NCI-H2081 (cell line): ENCODE measurements at places on chromosomes 7 and 10.

- DNase-seq = peak; percentile 32
Observed at GRCh38 chr10:71569775-71570588, 149.6 kb downstream of the C10orf105 start.

GRCh38 chr7:64463636-64464375 is 99.1 kb downstream of the ZNF680 start:
- no peak for DNase-seq

- DNase-seq = peak; percentile 26
Observed at GRCh38 chr7:22885797-22886261, 63.2 kb upstream of the TOMM7 start.

DNA sequence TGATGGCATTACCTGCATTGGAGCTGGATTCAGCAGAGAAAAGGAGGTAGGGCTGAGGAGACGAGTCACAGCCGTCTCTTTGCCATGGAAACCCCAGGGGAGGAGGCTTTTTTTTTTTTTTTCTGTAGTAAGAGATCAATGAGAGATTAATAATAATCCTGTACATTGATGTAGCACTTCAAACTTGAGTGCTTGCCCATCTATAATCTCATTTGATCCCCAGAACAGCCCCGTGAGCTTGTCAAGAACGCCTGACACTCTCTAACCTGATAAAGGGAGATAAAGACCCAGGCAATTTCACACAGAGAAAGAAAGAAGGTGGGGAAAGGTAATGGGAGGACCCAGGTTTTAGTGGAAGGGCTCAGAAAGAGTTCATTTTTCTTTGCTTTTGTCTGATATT is 195.2 kb upstream of the FOXK1 start:
- no peak for DNase-seq

GRCh38 chr7:157503229-157503628 is 166.4 kb downstream of the DNAJB6 start:
- no peak for DNase-seq

GRCh38 chr7:135653340-135654080 is 8.8 kb upstream of the STMP1 start:
- no peak for DNase-seq

DNA sequence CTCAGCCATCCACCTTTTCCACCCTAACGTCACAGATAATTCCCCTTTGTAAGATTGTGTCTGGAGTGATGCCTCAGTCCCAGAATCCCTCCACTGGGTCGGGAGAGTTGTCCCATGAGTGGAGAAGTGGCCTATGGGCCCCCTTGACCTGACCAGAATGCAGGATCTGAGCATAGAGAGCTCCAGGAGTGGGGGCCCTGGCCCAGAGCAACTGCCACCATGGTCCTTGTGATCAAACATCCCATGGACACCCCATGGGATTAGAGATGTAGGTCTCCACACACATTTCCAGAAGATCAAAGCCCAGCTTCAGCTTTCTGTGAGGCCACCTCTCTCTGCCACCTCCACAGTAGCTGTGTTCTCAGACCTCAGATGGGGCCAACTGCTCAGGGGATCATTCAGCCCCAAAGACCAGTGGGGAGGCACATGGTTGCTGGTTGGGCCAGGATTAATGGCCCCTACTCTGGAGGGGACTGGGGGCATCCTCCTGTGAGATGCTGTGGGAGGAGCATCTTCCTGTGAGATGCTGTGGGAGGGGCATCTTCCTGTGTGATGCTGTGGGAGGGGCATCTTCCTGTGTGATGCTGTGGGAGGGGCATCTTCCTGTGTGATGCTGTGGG is 28.5 kb upstream of the DPYSL4 start:
- no peak for DNase-seq

- no peak for DNase-seq
Observed at GRCh38 chr7:112176241-112176640, 30.0 kb downstream of the DOCK4 start.

GRCh38 chr7:134121632-134122139 is 5.5 kb upstream of the LRGUK start:
- no peak for DNase-seq

DNA sequence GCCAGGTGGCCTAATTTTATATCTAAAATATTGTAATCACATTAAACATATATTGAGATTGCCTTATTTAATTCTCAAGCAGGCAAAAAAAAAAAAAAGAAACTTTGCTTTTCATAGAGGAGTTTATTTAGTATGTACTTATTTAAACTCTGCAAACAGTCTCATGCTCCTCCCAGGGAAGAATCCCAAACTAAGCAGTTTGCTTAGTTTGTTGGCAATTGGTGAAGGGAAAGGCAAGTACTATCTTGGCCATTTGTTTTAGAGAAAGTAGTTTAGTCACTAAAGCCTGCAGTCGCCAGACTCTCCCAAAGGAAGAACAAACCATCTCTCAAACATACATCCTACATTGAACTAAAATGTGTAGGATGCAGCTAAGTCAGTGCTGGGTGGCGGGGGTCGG is 226.8 kb downstream of the CDC14C start:
- no peak for DNase-seq

- DNase-seq = no peak
Observed at GRCh38 chr10:30831426-30831825, 200.2 kb downstream of the ZNF438 start.

DNA sequence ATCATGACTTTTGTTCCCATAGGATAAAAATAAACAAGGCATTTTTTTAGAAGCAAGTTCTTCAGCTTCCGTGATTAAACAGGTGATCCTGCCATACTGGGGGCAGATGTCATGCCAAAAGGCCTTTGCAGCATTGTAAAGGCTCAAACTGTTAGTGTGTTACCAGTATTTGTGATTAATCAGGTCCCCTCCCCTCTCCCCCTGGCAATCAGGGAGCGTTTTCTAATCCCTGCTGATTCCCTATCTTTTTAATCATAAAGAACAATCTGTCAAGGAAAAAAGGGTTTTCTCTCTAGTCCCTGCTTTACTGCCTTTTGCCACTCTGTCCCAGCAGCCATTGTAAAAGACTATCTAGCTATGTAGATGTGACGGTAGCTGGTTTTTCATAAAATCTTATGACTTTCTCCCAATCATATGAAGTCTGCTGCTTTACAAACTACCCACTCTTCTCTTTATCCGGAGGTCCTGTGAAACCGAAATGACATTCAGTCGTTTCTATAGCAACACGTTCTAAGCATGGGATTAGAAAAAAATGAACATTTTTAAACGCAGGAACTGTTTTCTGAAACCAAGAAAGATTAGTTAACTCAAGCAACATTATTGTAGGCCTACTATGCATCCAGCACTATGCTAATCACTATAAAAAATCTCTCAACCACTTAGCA is 210.9 kb downstream of the RNLS start:
- no peak for DNase-seq

DNA sequence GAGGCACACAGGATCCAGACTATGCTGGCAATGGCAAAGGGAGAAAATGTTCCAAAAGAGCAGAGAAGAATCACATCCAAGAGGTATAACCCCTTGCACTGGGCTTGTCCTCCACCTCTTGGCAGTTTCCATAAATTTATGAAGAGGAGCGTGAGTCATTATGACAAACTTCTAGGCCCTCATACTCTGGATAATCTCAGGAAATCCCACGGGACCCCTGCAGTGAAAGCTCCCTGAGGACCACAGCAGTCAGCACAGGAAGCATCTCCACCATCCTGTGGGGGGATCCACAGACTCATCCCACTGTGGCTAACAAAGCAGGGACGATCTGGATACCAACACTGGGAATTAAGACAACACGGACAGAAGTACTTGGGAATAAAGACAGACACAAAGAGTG is 30.3 kb upstream of the GPAM start:
- no peak for DNase-seq

- no peak for DNase-seq
Observed at GRCh38 chr10:104127411-104127810, 5.4 kb downstream of the SFR1 start.

GRCh38 chr7:136079934-136080333 is 102.8 kb upstream of the MTPN start:
- no peak for DNase-seq

GRCh38 chr10:110420401-110421193 is 77.1 kb upstream of the DUSP5 start:
- DNase-seq = no peak

DNA sequence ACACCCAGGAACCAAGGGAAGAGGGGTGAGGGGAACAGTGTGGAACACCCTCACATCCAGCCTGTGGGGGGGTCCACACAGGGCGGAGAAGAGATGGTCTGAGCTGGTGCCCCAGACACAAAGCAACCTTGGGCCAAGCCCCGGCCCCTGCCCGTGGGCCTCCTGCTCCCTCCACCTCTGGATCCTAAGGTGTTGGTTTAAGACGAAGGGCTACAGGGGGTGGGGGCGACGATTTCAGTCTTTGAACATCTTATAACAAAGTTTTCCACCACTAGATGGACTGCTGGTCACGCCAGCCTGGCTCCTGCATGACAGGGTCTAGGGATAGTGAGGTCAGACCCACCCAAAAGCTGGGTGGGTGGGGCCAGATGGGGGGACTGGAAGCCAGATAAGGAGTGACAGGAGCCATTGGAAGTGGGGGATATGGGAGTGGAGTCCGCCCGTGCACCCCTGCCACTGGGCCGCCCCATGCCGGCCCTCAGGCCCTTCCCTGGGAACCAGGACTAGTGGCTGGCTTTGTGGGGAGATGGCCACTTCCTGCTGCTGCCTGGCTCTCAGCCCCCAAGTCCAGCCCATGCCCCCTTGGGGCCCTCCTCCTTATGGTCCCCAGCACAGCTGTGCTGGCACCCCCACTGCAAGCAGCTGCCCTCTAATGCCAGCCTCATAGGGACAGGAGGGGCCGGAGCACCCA is 98.4 kb downstream of the RGS10 start:
- no peak for DNase-seq

GRCh38 chr10:124886195-124886594 is 55.7 kb upstream of the ZRANB1 start:
- no peak for DNase-seq

DNA sequence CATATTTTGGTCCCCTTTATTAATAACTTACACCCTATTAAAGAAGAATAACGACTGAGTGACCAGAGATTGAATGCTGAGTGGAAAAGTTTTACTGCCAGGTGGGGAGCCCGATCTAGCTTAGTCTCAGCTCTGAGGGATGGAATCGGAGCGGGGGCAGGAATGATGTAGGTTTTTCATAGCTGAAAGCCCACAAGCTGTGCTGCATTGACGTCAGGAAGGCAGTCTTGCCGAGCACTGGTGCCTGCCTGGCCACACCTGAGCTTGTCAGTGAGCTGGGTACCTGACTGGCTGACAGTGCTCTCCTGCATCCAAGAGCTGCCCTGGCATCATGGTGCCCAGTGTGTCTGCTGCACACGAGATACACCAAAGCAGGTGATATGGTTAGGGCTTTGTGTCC is 34.8 kb downstream of the GRK5 start:
- DNase-seq = no peak

GRCh38 chr10:46999217-46999616 is 88.0 kb downstream of the PTPN20 start:
- DNase-seq = no peak

DNA sequence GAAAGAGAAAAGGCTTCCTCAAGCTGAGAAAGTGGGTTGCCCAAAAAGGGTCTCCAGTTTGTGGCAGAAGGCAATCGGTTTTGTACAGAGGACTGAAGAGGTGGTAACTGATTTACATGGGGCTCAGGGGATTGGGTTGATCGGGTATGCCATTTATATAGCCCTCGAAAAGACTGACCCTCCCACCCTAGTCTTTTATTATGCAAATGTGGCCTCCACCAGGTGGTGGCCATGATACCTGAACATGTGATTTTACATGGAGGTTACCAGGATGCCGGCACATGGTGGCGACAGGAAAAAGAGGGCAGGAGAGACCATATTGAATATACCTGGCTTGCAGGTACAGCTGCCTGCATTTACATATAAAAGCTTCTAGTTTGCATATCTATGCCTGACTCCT is 36.7 kb downstream of the ATE1 start:
- no peak for DNase-seq

DNA sequence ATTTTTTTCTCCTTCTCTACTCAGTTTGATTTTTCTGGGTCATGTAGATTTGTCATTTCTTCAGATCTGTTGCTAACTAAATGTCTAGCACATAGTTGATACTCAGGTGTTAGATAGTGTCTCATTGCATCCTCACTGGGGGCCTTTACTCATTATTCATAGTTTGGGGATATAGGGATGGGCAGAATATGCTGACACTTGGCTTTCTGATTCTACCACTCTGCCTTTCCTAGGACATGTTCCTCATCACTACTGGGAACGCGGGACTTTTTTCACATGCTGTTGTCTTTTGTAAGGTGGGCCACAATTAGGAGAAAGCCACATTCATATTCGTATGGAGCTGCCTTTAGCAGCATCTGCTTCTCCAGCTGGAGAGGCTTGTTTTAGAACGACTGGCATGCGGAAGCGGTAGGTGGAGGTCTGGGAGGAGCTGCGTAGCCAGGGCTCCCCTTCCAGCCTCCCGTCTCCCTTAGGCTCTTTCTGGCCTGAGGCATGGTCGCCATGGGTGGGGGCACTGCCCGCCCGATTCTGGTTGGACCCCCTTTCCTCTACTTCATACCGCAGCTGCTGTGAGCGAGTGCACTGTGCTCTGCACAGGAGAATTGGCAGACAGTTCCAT is 78.8 kb downstream of the SND1 start:
- no peak for DNase-seq

- peak; percentile 45 for DNase-seq
Observed at GRCh38 chr10:28533571-28534304, 820 bp downstream of the WAC start.

- no peak for DNase-seq
Observed at GRCh38 chr7:100598425-100598824, 3.7 kb upstream of the PCOLCE start.

DNA sequence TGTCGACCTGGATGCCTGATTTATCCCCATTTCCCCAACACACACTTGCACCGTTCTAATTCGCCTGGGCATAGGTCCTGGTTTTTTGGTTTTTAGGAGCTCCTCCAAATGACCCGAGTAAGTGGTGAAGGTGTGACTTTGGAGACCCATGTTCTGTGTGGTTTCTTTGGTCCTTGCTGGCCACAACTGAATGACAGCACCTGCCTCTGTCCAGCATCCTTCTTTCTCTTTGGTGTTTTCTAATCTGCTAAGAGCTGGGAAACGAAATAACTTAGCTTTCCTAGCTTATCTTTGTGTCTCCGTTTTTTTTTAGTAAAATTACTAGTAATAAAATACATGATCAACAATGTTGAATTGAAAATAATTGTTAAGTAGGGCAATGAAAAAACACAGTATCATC is 120.2 kb downstream of the PRLHR start:
- DNase-seq = no peak

GRCh38 chr7:42661312-42661711 is 250.6 kb downstream of the C7orf25 start:
- DNase-seq = no peak

DNA sequence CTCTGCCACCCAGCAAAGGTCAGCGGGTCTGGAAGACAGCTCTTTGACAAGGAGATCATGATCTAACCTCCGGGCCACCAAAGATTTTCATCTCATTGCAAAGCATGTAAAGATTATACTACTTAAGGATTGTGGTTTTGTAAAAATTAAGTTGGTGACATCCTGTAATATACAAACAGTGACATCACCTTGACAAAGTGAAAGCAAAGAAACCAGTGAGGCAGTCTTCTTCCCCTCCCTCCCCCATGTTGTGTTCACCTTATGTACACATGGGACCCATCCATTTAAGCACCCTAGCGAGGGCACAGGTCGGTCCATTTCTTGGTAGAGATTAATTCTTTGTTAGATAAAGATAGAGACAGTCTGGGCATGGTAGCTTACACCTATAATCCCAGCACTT is 3.9 kb downstream of the MDH2 start:
- no peak for DNase-seq

- DNase-seq = no peak
Observed at GRCh38 chr7:87107949-87108776, 44.1 kb upstream of the DMTF1 start.

- DNase-seq = no peak
Observed at GRCh38 chr7:121276313-121276712, 52.5 kb upstream of the WNT16 start.

- DNase-seq = no peak
Observed at GRCh38 chr7:12896316-12896715, 208.9 kb downstream of the ARL4A start.
